SK-N-SH (cell line): ENCODE measurements at places on chromosomes 7 and 10.
A peak's percentile ranks its signal among the peaks of the same experiment; 100 is the strongest.

DNA sequence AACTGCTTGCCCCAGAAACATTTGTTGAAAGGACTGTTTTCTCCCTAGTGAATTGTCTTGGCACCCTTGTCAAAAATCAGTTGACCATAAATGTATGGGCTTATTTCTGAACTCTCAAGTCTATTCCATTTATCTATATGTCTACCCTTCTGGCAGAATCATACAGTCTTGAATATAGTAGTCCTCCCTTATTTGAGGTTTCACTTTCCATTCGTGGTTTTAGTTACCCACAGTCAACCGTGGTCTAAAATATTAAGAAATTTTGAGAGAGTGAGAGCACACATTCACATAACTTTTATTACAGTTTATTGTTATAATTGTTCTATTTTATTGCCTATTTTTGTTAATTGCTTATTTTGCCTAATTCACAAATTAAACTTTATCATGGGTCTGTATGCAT lies 17.4 kb upstream of the CEP41 start:
- DNase-seq: no peak

DNA sequence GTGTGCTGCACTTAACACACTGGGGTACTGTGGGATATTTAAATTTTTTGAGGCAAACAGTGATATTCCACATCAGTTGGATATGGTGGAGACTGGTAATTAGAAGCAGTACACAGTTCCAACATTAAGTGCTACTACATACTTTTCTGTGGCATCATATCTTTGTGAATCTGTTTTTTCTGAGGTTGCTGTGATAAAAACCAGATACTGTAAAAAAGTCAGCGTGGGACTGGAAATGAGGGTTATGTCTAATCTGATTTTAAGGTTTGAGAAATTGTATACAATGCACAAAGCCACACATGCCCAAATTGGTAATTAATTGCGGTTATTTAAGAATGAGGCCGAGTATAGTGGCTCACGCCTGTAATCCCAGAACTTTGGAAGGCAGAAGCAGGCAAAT lies 41.2 kb downstream of the TBC1D12 start:
- DNase-seq: peak; percentile 23

- no peak for DNase-seq
Measured at GRCh38 chr10:98886686-98887085, 349.0 kb downstream of the HPSE2 start.

GRCh38 chr10:77411805-77412204 lies 225.8 kb downstream of the KCNMA1 start:
- no peak for DNase-seq

DNA sequence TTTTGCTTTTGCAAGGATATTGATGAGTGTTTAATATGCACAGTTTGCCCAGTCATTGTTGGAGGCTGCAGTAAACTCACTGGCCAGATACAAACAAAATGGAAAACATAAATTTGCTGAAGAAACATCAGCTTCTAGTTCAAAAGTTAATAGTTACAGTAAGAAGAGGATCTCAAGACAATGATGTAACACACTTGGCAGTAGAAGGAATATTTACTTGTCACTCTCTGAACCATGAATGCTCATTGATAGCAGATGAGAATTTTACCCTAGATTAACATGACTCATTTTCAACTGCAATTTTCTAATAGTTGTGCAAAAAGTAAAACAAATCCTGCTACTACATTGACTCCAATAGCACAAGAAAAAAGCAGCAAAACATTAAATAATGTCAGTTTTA lies 47.7 kb downstream of the VWC2 start:
- no peak for DNase-seq

DNA sequence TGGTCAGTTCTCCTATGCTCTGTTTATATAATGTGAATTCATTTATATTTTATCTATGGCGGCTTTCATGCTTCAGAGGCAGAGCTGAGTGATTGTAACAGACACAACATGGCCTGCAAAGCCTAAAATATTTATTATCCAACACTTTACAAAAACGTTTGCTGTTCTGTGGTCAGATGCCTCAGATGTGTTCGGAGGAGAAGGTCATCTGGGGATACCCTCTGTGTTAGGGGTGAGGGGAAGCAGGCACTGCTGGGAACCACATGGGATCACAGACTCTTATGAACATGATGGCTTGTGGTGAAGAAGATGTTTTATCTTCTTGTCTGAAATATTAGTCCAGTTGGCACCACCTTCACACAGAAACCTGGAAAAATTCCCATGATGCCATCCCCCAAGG lies 203.4 kb downstream of the PHTF2 start:
- DNase-seq: no peak

GRCh38 chr10:57015595-57016318 lies 654.7 kb upstream of the ZWINT start:
- DNase-seq: no peak

- DNase-seq: no peak
Measured at GRCh38 chr7:99396418-99397296, 11.7 kb downstream of the PDAP1 start.

DNA sequence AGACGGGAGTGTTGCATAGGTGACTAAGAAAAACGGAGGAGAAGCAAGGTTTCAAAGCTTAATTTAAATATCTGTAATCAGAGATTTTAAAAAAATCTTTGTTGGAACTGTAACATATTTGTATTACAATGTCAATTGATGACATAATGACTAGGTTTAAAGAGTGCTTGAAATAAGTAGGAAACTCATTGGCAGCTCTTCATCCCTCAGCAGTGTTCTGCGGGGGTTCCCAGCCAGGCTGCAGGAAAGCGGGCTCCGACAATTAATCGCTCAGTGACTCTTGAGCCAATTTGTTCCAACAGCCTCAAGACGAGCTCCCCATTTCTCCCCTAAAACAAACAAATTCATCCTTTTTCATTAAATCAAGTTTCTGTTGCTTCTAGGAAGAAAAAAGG lies 22.6 kb downstream of the CPXM2 start:
- no peak for DNase-seq

DNA sequence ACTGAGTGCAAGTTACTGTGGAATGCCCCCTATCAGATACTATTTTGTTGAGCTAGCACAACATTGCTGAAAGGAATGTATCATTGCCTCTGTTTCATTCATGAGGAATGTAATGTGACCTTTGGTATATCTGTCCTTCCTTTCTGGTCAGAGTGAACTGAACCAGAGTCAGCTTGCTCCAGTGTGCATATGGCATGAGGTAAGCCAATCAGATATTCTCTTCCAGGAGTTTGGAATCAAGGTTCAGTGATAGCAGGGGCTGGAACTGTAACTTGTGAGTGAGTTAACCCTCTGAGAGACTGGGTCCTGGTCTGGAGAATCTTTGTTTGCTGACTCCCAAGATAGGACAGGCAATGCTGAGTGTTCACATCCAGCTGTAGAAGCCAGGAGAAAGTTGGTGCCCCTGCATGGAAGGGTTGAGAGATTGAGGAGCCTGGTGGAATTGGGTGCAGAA lies 45.3 kb upstream of the OSBPL3 start:
- no peak for DNase-seq

GRCh38 chr7:103379270-103379975 lies 32.0 kb downstream of the PSMC2 start:
- DNase-seq: no peak

GRCh38 chr7:4807598-4808016 lies 32.2 kb downstream of the AP5Z1 start:
- no peak for DNase-seq

DNA sequence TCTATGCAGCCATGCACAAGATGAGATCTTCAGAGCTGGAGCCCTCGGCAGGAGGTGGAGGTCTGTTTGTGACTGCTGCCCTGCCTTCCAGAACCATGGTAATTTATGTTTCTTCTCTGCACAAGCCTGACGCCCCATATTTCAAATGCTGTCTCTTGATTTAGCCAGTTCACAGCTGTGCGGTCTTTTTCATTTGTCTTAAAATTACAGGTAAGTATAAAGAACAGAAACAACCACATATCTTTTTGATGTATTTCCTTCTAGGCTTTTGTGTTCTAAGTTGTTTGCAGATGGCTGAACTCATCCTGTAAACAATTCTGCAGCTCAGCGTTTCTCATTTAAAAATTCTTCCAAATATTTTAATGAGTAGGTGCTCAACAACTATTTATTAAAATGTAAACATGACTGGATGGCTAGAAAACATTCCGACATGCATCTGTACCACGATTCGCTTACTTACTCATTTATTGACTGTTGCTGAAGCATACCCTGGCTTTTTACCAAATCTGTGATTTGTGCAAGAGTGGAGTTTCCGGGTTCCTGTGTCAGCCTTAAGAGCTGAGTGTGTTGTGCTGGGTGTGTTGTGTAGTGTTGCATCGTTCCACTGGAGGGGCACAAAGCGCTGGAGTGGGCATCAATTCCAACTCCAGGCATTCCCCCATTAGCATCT lies 58.9 kb downstream of the PIP4K2A start:
- no peak for DNase-seq

- no peak for DNase-seq
Measured at GRCh38 chr7:120760851-120761250, 97.1 kb downstream of the TSPAN12 start.

- DNase-seq: no peak
Measured at GRCh38 chr7:138610671-138611170, 90.4 kb downstream of the SVOPL start.

- no peak for DNase-seq
Measured at GRCh38 chr10:71539442-71540118, 142.9 kb downstream of the CDH23 start.

DNA sequence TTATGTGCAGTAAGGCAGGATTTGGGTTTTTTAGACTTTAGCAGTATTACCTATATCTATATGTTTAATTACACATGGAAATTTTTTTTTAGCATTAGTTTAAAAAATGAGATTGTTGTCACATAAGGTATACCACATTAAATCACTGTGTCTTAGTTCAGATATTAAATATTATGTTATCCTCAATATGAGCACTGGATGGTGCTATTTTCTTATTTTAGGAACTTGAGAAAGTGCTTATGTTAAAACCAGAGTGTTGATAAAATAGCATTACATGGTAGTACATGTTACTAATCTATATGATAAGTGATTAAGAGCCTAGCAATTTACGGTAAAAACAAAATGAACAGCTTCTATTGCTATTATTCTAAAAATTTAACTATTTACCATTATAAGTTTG lies 28.8 kb downstream of the MIOS start:
- peak; percentile 58 for DNase-seq

- DNase-seq: no peak
Measured at GRCh38 chr10:283916-284356, 148.7 kb downstream of the ZMYND11 start.

GRCh38 chr7:105885387-105886111 lies 9.2 kb upstream of the ATXN7L1 start:
- peak; percentile 58 for DNase-seq

DNA sequence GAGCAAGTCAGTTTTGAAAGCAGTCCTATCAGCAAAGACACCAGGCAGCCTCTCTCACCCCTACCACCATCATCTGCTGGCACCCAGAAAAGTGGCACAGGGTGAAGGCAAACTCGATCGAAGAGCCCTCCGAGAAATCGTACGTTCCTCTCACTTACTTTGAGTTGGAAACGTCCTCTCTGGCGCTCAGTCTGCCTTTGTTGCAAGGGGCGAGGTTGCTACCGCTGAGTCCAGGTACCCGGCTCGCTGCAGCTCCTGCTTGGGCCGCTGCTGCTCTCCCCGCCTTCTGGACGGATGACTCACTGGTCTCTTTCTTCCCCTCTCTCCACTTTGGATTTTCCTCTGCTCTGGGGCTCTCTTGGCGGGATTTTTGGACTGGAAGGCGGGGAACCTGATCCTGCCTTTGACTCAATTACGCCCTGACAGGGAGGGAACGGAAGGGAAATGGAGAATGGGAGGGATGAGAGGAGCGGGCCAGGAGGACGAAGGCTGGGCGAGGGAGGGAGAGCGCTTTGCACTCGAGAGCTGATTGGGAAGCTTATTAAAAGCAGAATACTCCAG lies at the start of gene PTN:
Gene PTN (minus strand): TSS at position 453 of the 561 bp plus-strand sequence. CDS start 88,760 bp downstream, outside the sequence.
- DNase-seq: peak; percentile 58

GRCh38 chr10:89217057-89217990 lies 10.2 kb upstream of the CH25H start:
- DNase-seq: peak; percentile 30

DNA sequence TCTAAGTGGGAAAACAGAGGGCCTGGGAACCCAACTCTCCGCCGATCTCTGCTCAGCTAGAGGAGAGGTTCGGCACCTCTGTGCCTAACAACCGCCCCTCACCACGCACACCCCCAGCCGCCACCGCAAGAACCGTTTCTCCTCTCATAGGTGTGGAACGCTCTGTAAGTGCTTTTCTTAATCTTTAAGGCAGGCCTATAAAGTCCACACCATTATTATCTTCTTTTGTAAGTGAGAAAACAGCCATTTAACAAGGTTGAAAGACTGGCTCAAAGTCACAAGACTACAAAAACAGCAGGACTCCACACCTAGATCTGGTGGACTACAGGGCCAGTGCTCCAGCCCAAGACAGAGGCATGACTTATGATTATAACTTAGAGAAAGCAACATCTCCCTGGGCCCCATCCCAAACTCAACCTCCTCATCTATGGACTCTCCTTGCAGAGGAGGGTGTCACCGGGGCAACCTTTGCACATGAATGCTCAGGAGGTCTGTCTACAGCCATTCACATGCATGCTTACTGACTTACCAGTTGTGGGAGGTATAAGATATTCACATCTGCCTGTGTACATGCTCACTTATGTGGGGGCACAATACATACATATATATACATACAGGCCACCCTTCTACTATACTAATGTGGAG lies 7.9 kb upstream of the NKX2-3 start:
- no peak for DNase-seq

DNA sequence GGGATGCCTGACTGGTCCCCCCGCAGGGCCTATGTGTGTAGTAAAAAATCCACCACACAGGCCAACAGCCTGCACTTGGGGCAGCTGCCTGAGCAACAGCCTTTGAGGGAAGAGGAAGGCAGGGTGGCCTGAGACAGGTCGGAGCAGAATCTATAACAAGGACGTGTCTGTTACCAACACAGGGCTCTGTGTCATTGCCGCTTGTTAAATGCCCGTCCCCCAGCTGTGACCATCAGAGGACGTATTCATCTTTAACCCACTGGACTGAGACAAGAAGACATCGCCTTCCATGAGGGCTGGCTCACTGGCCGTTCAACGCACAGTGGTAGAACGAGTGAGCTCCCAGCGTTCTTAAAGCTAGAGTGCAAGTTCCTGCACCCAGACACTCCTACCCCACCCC lies 7.8 kb downstream of the PDIA4 start:
- DNase-seq: no peak

DNA sequence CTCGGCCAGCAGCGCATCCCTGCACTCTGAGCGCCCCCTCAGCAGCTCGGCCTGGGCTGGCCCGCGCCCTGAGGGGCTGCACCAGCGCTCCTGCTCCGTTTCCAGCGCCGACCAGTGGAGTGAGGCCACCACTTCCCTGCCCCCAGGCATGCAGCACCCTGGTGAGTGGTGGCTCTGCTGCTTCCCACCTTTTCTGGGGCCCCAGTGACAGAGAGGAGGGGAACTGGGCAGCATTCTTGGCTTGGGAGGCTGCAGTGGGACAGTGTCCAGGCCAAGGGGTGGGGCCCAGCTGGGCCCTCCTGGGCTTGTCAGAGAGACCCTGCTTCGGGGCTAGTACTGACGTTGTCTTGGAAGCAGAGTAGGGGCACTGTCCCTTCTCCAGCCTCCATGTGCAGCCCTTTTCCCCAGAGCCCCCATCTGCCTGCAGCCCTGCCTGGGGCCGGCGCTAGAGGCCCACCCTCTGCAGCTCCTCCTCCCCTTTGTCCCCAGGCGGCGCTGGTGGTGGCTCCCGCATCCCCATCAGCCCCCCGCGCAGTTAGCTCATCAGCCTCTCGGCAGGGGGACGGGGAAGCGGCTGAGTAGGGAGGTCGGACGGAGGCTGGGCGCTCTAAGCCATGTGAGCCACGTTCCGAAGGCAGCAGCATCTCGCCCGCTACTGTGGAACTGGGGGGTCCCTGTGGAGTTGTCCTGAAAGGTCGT lies 29.2 kb downstream of the GBX1 start:
- peak; percentile 63 for DNase-seq

GRCh38 chr7:94632338-94633013 lies 23.5 kb downstream of the SGCE start:
- DNase-seq: no peak

- DNase-seq: no peak
Measured at GRCh38 chr7:38873433-38873832, 35.6 kb downstream of the VPS41 start.
